NCI-H2171 (cell line): ENCODE measurements at places on chromosomes 1 and 21.

DNA sequence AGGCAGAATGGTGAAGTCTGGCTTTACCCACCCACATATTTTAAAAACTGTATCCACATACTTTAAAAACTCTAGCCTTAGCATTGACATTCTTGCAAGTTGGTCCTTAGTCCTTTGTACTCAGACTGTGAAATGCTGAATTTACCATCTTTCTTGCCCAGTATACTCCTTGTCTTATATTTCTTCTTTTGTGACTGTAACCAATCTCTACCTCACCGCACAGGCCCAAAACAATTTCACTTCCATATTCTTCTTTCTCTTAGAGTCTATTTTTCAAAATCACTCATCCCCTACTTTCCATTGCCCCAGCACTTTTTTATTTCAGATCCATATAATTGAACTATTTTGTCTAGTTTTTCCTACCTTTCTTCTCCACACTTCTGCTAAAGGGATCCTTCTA lies 892.4 kb upstream of the B3GALT2 start:
- DNase-seq = no peak

- no peak for DNase-seq
Observed at GRCh38 chr21:46033410-46034400, 52.1 kb downstream of the COL6A1 start.

DNA sequence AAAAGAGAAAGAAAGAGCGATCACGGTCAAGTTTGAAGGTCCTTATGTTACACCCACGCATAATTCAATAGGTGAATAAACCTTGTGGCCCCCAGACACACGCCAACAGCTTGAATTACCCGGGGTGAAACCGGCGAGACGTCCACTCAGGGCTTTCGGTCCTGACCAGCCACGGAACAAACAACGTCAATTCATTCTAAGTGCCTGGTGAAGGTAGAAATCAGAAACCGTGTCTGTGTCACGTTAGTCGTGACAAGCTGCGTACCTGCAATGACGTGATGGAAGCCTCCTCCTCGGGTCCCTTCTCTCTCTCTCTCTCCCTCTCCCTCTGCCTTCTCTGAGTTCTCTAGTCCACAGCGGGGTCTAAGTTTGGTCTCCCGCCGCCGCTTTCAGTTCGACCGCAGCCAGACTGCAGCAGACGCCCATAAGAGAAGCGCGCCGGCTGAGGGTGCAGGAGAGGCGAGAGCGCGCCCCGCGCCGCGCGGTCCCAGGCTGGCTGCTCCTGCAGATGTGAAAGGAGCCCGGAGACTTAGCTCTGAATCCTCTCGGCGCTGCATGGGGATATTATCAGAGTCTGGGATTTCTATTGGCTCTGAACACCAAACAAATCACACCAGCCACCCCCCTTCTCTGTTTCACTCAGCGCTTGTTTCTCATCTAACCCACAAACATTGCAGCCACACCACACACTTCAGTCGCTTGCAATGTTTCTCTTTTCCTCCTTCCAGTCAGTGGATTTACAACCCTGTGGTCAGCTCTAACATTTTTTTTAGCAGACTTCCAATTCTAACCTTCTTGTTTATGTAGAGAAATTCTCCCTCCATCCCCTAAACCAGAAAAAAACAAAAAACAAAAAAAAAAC lies at the start of gene GREM2:
GREM2 (minus strand) TSS at position 537 of the 862 bp plus-strand sequence. CDS start 118,680 bp downstream, outside the sequence.
- DNase-seq = no peak

GRCh38 chr21:25809013-25809412 lies 74.2 kb downstream of the GABPA start:
- no peak for DNase-seq

DNA sequence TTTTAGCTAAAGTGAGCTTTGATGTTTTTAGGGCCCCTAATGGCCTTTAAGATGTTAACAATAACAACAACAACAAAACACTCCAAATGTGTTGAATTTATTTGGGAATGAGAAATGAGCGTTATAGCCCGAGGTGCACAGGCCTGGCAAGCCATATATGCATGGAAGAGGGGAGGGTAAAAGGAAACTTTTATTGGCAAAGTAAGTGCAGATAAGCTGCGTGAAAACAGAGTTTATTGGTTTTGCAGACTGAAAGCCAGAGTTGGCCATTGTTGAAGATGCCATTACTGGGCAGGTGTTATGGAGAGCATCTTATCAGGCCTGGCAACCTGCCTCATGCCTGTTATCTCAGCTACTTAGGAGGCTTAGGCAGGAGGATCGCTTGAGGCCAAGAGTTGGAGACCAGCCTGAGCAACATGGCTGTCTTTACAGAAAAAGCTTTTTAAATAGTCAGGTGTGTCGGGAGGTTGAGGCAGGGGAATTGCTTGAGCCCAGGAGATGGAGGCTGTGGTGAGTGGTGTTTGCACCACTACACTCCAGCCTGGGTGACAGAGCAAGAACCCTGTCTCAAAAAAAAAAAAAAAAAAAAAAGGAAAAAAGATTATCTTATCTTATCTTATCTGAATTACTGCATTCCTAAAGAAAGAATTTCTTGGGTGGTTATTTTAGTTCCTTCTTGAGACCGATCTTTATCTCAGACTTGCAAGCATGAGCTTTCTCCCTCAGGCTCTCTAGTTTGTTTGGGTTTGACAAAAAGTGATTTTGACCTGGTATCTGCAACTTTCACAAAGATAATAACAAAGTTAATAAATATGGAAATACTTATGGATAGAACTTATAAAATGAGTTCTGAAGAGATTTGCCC lies 1.7 kb downstream of the PATJ start:
- no peak for DNase-seq

GRCh38 chr1:45477646-45478045 lies 13.3 kb downstream of the TESK2 start:
- no peak for DNase-seq

- peak; percentile 32 for DNase-seq
Observed at GRCh38 chr1:207004931-207005830, 27.4 kb downstream of the C1orf116 start.

DNA sequence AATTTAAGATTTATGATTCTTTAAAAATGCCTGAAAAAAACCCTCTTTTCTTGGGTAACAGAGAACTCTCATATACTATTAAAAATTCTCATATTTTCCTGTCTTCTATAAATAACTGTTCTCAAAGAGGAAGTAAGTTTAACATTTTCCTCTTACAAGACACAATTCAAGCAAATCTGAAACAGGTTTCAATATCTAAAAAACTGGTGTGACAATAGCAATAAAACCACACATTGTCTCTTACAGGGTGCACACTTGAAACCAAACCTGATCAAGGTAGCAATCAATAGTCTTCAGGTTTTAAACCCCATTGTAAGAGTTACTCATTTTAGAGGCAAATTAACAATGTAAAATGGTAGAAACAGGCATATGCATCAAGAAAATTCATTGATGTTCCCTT lies 28.0 kb downstream of the FUBP1 start:
- no peak for DNase-seq

- DNase-seq = peak; percentile 76
Observed at GRCh38 chr1:205350691-205351141, 6.0 kb downstream of the KLHDC8A start.

GRCh38 chr1:10583641-10584040 lies 108.9 kb downstream of the PEX14 start:
- DNase-seq = no peak

GRCh38 chr1:222910699-222911098 lies 95.9 kb downstream of the DISP1 start:
- no peak for DNase-seq

DNA sequence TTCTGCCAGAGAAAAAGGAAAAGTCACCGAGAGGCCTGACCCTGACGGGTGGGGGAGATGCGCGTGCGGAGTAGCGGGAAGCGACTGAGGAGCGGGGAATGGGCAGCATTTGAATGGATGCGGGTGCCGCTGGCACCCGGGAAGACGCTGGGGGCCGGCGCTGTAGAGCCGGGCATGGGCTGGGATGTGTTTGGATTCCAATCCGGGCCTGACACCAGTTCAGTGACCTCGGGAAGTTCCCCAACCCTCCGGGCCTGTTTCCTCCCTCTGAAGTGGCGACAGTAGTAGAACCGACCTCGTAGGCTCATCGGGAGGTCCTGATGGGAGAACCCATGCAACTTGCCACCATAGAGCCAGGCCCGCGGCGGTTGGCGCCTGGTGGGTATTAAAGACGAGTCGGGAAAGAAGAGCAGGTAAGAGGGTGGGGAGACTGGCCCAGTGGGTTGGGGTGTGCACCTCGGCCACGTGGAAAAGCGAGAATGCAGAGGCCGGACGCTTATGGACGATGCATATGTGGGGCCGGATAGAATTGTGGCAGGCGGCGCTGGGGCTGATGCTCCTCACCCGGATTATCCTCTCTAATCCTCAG lies 642 bp upstream of the SLC16A1 start:
- peak; percentile 31 for DNase-seq

DNA sequence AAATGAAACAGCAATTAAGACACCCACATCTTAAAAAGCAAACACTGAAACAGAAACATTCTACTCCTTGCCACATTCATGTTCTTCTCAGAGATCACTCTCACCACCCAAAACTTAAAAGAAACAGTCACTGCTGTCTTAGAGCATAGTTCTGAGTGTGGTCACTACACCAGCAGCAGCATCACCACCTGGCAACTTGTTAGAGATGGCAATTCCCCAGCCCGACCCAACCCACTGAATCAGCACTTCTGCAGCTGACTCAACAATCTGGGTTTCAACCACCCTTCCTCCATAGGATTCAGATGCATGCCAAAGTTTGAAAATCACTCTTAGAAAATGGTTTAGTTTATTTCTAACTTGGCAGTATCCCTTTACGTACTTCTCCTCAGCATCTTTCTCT lies 126.1 kb downstream of the CDC42BPA start:
- DNase-seq = no peak
